Astrocyte of the spinal cord (primary cell): ENCODE measurements at places on chromosomes 16 and 17.

- DNase-seq, result no peak
These were observed 16.2 kb downstream of the UNC13D start for GRCh38 chr17:75828076-75828400.

DNA sequence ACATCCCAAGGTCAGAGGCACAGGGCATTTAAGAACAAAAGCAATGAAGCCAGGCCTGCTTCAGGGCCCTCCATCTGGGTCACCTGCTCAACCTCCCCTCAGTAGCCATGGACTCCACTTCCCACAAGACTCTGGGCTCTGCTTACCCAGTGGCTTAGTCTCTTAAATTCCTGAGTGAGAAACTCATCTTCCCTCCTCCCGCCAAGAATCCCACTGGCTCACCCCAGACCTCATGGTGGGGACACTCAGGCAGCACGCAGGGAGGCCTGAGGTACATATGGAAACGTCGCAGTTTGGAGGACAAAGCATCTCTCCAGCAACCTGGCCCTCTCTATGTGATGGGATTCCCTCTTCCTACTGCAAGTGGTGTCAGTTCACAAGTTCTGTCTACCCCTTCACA, 326.7 kb upstream of the CDH5 start:
- no peak for DNase-seq

- DNase-seq, result no peak
These were observed 11.6 kb upstream of the STRADA start for GRCh38 chr17:63753215-63753614.

GRCh38 chr16:10040136-10041080, 141.8 kb downstream of the GRIN2A start:
- no peak for DNase-seq

- DNase-seq, result no peak
These were observed 9.2 kb upstream of the WFIKKN1 start for GRCh38 chr16:621526-622105.

GRCh38 chr17:34118564-34118963, 136.5 kb upstream of the CCL2 start:
- no peak for DNase-seq

GRCh38 chr16:81745704-81746558, 33.2 kb upstream of the PLCG2 start:
- peak; percentile 39 for DNase-seq

DNA sequence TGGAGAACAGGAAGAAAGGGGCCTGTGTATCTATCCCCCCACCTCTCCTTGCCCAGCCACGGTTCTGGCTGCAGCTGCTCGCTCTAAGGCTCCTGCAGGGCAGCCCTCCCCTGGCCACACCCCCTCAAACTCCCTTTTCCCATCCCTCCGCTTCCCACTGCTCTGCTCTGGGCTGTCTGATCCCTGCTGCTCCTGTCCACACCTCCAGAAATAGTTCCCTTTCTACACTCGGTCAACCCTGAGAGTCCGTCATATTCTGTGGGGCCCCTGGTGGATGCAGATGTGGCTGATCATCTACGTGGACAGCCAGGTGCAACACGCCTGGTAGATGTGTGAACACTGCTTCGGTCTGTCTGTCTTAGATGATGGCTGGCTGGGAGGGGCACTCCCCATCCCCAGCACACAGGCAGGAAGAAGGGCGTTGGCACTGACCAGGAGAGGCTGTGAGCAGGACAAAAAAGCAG, 19.3 kb upstream of the KRT19 start:
- DNase-seq, result no peak
